ENCODE measurements at places on chromosomes 6 and 20. TPM values are rescaled to one million over a fixed set of nuclear protein-coding genes. Genes with fewer than 3 reads are reported as not detected.

DNA sequence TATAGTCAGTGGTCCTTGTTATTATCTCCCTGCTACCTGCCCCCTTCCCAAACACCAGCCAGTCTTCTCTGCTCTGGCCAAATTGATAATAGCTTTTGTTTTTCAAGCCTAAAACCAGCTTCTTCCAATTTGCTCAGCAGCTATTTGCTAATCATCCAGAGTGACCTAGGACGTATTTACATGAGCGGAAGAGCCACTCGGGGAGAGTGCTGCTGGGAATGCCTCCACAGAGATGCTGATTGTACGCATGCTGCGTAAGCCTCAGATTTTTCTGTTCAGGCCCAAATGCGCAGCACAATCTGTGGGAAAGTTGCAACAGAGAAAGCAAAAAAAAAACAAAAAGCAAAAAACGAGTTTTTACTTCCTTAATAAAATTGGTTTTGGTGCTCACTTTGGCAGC lies 24.4 kb upstream of the ID1 start:
- no peak overlapping the region for H3K4me3 ChIP-seq
- H3K4me1 ChIP-seq, result peaks cover 5% of the 10 kb centered on the region
- H3K27ac ChIP-seq, result no peak overlapping the region
- no peak for DNase-seq

GRCh38 chr6:117459204-117459944 lies 23.1 kb upstream of the DCBLD1 start:
- DNase-seq, result no peak
- no peaks in the 10 kb centered on the region for H3K36me3 ChIP-seq
- H3K4me3 ChIP-seq, result no peak overlapping the region
- H3K27me3 ChIP-seq, result peaks cover 2% of the 10 kb centered on the region
- H3K4me1 ChIP-seq, result peaks cover 10% of the 10 kb centered on the region

DNA sequence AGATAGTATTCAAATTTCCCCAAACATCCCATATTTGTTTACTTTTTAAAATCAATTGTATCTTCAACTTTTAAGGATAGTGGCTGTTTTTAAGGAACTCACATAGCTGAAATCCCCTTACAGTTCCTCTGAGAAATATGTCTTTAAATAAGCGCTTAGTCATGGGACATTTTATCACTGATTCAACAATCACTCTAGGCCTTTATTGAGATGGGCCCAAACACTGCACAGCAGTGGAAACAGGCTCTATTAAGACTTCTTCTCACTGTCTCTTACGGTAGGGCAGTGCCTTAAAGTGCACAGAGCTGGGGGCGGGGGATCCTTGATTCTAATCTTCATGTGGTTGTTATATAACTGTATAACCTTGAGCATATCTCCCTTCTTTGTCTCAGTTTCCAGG lies 59.8 kb upstream of the RREB1 start:
- peaks cover 9% of the 10 kb centered on the region for H3K27me3 ChIP-seq
- H3K27ac ChIP-seq, result no peak overlapping the region
- H3K4me1 ChIP-seq, result peaks cover 11% of the 10 kb centered on the region
- no peak for DNase-seq
- H3K4me3 ChIP-seq, result no peak overlapping the region

GRCh38 chr6:3721810-3722621 lies 29.5 kb downstream of the PXDC1 start:
- no peak overlapping the region for H3K4me3 ChIP-seq
- H3K27ac ChIP-seq, result no peak overlapping the region
- no peaks in the 10 kb centered on the region for H3K36me3 ChIP-seq
- H3K27me3 ChIP-seq, result no peaks in the 10 kb centered on the region
- no peak for DNase-seq

DNA sequence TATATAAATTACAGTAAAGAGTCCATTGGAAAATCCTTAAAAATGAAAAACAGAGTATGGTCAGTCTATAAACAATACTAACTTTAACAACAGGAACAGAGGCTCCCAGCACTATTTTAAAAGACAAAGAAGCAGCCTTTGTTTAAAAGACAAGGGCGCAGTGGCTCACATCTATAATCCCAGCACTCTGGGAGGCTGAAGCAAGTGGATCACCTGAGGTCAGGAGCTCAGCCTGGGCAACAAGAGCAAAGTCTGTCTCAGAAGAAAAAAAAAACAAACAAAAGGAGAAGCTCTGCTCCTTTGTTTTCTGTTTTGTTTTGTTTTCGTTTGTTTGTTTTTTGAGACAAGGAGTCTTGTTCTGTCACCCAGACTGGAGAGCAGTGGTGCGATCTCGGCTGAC lies 89.4 kb downstream of the DTNBP1 start:
- H3K4me3 ChIP-seq, result no peak overlapping the region

DNA sequence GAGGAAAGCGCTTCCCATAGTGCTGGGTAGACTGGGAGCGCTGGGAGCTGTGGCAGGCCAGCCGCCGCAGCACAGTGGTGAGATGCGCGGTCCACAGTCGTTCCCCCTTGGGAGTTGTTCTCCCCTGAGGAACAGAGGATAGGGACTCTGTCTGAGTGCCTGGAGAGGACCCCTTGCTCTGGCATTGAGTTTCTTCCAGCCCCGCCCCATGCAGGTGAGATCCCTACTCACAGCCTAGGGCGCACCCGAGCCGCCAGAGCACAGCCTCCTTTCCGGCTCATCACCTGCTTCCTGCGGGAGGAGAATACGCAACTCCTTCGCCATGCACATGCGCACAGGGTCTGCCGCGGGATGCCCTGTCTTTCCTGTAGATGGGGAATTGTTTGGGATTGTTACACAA lies 140.6 kb downstream of the PACRG start:
- no peak overlapping the region for H3K4me3 ChIP-seq
- no peak for DNase-seq
- H3K4me1 ChIP-seq, result no peaks in the 10 kb centered on the region

GRCh38 chr6:17962436-17963031 lies 24.9 kb downstream of the KIF13A start:
- H3K36me3 ChIP-seq, result no peaks in the 10 kb centered on the region
- H3K4me3 ChIP-seq, result no peak overlapping the region
- H3K27ac ChIP-seq, result no peak overlapping the region
- H3K27me3 ChIP-seq, result peaks cover 35% of the 10 kb centered on the region

- no peak overlapping the region for H3K4me3 ChIP-seq
- no peak for DNase-seq
- H3K4me1 ChIP-seq, result no peaks in the 10 kb centered on the region
- no peak overlapping the region for H3K27ac ChIP-seq
Measured at GRCh38 chr6:109834131-109834530, 143.0 kb downstream of the FIG4 start.

- peaks cover 2% of the 10 kb centered on the region for H3K36me3 ChIP-seq
- DNase-seq, result no peak
- H3K27me3 ChIP-seq, result peaks cover 58% of the 10 kb centered on the region
- peak within 1 kb of the TSS; percentile 48 for H3K4me3 ChIP-seq
- no peak within 1 kb of the TSS for H3K27ac ChIP-seq
- peaks cover 9% of the 10 kb centered on the region for H3K4me1 ChIP-seq
Measured at GRCh38 chr20:46709459-46710152, at the start of gene SLC2A10. Gene SLC2A10, plus strand, starts transcription at chr20:46709649. Its CDS starts 88 bp downstream, at chr20:46709737.

GRCh38 chr20:38805502-38805957 lies at the start of gene PPP1R16B:
Gene PPP1R16B, plus strand, starts transcription at chr20:38805697. Its CDS starts 30,229 bp downstream, at chr20:38835926.
- H3K36me3 ChIP-seq, result peaks cover 24% of the 10 kb centered on the region
- H3K4me1 ChIP-seq, result peaks cover 47% of the 10 kb centered on the region
- peak within 1 kb of the TSS; percentile 96 for H3K27ac ChIP-seq
- no peaks in the 10 kb centered on the region for H3K27me3 ChIP-seq
- H3K4me3 ChIP-seq, result peak within 1 kb of the TSS; percentile 85

DNA sequence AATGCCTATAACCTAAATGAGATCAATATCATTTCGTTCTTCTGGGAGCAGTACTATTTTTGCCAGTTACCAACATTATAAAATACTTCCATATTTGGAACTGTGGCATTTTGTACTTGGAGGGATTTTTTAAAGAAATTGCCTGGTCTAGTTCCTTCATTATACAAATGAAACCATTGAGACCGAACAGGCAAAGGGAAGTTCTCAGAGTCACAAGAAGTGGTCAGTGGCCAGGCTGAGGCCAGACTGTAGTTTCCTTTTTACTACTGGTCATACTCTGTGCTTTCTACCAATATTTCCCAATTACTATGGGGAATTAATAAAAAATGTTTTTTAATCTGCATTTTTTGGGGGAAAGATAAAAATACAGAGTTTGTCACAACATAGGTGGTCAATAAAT lies 332.0 kb downstream of the NRN1 start:
- H3K27me3 ChIP-seq, result no peaks in the 10 kb centered on the region
- H3K36me3 ChIP-seq, result peaks cover 4% of the 10 kb centered on the region
- H3K4me1 ChIP-seq, result peaks cover 39% of the 10 kb centered on the region
- no peak overlapping the region for H3K27ac ChIP-seq
- DNase-seq, result no peak

DNA sequence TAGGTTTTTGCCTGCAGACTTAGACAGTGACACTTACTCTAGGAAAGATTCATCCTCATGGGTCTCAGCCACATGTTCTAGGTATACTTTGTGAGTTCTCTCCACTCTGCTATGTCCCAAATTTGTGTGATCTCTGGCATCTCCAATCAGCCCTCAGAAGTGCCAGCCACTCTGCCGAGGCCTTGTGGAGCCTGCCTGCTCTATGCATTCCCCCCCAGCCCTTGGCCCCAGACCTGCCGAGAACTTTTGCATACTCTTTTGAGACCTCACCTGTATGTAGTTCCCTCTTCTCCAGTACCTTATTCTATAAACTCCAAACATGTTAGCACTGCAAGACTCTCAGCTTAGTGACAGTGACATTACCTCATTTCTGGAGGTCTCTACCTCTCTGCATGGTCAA lies 2170.5 kb upstream of the DEFB115 start:
- H3K4me3 ChIP-seq, result no peak overlapping the region
- no peak for DNase-seq
- peaks cover 3% of the 10 kb centered on the region for H3K36me3 ChIP-seq

DNA sequence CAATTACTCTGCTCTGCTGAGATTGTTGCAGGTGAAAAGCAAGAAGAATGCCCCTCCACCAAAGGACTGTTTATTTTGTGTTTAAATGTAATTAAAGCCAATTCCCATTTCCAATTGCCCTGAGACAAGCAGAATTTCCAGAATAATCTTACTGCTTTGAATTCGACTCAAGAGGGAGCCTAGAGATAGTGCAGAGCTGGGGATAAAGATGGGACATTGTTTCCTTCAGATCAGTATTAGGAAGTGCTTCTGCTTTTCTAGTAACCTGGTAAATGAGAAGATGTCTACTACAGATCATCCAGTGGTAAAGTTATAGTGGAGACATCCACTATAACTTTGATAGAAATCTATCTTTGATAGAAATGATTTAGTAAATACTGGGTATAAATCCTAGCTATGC lies 326.9 kb downstream of the UBE3D start:
- no peak overlapping the region for H3K27ac ChIP-seq
- H3K27me3 ChIP-seq, result peaks cover 2% of the 10 kb centered on the region
- no peak for DNase-seq
- no peak overlapping the region for H3K4me3 ChIP-seq
- H3K36me3 ChIP-seq, result no peaks in the 10 kb centered on the region

- DNase-seq, result no peak
- H3K27ac ChIP-seq, result no peak overlapping the region
- H3K4me3 ChIP-seq, result no peak overlapping the region
- H3K4me1 ChIP-seq, result no peaks in the 10 kb centered on the region
Measured at GRCh38 chr20:47665221-47665991, 119.9 kb downstream of the SULF2 start.

DNA sequence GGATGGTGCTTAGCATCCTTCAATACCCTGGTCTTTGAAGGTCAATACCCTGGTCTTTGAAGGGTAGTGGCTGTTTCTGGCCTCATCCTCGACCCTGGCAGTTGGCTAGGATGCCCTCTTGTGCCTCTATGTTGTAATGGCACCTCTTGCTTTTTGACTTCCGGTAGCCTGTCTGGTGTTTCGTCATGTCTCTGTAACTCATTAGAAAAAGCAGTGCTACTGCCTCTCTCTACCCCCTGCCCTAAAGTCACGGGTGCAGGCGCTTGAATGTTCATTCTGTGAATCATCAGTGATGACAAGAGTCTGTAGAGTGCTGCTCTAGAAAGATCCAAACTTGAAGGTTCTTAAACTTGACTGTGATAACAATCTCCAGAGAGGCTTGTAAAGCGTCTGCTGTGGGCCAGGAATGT lies 28.3 kb downstream of the RSPO4 start:
- H3K36me3 ChIP-seq, result no peaks in the 10 kb centered on the region
- H3K4me3 ChIP-seq, result no peak overlapping the region
- DNase-seq, result peak; percentile 70
- H3K4me1 ChIP-seq, result peaks cover 3% of the 10 kb centered on the region

DNA sequence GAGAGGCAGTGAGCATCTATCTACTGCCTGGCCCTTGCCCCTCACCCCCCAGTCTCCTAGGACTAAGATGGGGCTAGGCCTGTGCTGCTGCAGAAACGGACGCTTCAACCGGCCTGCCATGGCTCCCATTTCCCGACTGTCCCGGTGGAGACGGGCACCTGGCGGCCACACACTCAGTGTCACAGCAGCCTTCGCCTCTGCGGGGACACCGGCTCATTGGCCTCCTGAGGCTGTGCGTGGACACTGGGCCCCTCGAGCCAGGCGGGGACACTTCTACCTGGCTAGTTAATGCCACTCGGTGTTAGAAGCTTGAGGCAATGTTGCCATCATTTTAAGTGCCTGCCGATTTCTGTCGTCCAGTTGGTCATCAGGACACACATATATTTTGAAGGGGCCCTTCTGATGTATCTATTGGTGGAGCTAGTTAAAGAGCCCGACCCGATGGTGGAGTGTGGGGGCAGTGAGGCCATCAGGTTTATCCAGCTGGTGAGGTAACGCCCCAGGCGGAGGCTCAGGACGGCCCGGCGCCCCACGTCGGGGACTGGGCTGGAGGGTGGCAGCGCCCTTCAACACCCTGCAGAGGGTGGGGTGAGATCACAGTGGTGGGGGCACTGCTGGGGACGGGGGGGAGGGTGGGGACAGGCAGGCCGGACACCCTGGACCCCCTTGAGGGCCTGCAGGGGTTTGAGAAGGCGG lies 58.9 kb upstream of the GATA5 start:
- H3K27me3 ChIP-seq, result no peaks in the 10 kb centered on the region
- no peak overlapping the region for H3K27ac ChIP-seq
- no peak overlapping the region for H3K4me3 ChIP-seq
- no peak for DNase-seq
- H3K4me1 ChIP-seq, result no peaks in the 10 kb centered on the region

GRCh38 chr20:44747166-44748004 lies 1.7 kb downstream of the KCNK15 start:
- H3K4me1 ChIP-seq, result peaks cover 17% of the 10 kb centered on the region
- H3K36me3 ChIP-seq, result peaks cover 2% of the 10 kb centered on the region

The LY6G6C gene
- total RNA-seq, result not detected

The ME1 gene
- total RNA-seq, result not detected

The ZKSCAN3 gene
- total RNA-seq, result 1.3 TPM

The ANGPT4 gene
- total RNA-seq, result not detected

The TULP1 gene
- not detected for total RNA-seq

The HBS1L gene
- 153 TPM for total RNA-seq

The ZBP1 gene
- total RNA-seq, result 0.14 TPM

The TASP1 gene
- 6.3 TPM for total RNA-seq

The ULBP2 gene
- 1.4 TPM for total RNA-seq

The TEAD3 gene
- 1.4 TPM for total RNA-seq

The MYMX gene
- not detected for total RNA-seq

The ERVFRD-1 gene
- total RNA-seq, result not detected
